ENCODE measurements at places on chromosomes 5 and 9.
A peak's percentile ranks its signal among the peaks of the same experiment; 100 is the strongest.

- no peak for DNase-seq
These were observed 1.4 kb upstream of the ENC1 start for GRCh38 chr5:74641735-74642542.

DNA sequence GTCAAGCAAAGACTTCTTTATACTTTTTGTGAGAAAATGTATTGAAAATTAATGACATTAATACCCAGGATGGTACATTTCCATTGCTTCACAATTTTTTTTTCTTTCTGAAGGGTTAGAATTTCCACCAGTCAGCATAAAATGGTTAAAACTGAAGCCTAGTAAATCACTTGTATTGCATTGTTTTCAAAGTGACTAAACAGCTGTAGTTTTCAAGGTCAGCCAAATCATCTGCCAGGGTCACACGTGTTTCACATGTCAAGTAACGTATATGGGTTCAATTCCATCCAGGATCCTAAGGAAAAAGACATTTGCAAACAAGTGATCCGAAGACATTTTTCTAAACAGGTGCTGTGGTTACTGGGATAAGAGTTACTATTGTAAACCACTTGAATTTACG, 574.2 kb downstream of the RAB3C start:
- DNase-seq = no peak

- no peak for DNase-seq
These were observed 71.4 kb downstream of the GABBR2 start for GRCh38 chr9:98637381-98637780.

DNA sequence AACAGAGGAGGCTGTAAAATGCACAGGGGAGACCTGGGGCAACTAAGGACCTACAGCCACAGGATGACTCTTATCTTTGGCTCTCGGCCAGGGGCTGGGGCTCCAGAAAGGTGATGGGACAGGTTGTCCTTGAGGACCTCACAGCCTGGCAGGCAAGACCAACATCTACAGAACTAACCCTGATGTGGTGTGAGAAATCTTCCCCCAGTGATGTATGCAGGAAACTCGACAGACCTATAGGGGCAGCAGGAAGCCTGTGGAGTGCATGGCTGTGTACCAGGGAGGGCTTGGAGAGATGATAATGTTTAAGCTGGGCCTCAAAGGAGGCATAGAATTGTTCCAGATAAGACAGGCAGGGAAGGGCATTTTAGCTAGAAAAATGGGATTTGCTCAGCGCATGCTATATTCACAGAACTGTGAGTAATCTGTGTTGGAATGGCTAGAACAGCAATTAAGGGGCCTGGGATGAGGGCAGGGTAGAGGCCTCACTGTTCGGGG, 68.5 kb upstream of the SLC25A51 start:
- DNase-seq = no peak

DNA sequence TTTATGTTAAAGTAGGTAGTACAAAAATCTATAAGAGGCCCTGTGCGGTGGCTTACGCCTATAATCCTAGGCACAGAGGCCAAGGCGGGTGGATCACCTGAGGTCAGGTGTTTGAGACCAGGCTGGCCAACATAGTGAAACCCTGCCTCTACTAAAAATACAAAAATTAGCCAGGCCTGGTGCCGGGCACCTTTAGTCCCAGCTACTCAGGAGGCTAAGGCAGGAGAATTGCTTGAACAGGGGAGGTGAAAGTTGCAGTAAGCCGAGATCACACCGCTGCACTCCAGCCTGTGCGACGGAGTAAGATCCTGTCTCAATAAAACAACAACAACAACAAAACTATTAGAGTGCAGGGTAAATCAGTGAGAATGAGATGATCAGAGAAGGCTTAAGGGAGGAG, 634.5 kb downstream of the NR2F1-AS1 start:
- no peak for DNase-seq

- DNase-seq = no peak
These were observed 234.2 kb upstream of the PANK3 start for GRCh38 chr5:168813184-168813968.

- no peak for DNase-seq
These were observed 30.6 kb downstream of the ANKRD55 start for GRCh38 chr5:56202483-56202882.

GRCh38 chr5:178564811-178565550, 25.2 kb downstream of the COL23A1 start:
- no peak for DNase-seq

GRCh38 chr5:54159893-54160195, 150.5 kb downstream of the ARL15 start:
- no peak for DNase-seq

DNA sequence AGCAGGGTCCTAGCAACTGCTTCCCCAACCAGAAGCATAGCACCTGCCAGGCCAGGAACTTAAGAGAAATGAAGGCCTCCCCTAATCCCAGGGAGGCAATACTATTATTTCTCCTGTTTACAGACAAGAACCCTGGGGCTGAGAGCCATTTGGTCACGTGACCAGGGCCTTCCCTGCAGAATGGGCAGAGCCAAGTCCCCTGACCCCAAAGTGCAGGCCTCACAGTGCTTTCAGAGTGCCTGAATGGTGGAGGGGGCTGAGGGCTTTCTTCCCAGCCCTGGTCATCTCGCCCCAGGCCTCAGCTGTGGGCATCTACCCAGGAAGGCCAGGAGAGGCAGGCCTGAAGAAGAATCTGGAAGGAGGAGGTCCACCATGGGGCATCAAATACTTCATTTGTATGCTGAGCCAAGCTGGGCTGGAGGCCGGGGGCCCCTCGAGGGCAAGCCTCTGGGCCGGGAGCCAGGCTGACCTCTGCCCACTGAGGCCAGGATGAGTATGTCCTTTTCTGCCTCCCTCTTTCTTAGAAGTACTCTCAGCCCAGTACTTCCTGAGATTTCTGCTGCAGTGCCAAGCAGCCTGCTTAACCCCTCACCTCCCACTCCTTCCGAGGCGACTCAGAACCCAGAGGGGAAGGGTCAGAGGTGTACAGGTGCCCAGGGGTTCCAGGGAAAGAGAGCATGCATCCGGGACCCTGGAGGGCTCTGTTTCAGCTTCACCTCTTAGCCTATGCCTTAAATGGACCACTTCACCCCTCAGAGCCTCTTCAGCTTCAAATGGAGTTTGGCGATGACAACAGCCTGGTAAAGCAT, 18.9 kb upstream of the DUSP1 start:
- DNase-seq = no peak

DNA sequence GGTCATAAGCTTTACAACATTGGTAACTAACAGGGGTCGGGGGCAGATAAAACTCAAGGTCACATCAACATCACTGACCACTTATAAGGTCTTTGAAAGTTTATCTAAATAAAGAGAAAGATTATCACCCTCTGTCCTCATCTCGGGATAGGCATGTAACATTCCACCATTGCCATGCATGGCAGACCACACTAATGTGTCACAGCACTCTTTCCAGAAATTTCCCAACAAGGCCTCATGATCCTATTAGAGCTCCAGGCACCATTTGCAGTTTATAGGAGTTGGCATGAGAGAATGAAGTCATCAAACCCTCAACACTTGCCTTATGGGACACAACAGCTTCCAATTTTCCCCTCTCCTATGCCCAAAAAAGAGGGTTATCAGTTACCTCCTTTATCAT, 31.9 kb upstream of the ZNF622 start:
- DNase-seq = no peak

DNA sequence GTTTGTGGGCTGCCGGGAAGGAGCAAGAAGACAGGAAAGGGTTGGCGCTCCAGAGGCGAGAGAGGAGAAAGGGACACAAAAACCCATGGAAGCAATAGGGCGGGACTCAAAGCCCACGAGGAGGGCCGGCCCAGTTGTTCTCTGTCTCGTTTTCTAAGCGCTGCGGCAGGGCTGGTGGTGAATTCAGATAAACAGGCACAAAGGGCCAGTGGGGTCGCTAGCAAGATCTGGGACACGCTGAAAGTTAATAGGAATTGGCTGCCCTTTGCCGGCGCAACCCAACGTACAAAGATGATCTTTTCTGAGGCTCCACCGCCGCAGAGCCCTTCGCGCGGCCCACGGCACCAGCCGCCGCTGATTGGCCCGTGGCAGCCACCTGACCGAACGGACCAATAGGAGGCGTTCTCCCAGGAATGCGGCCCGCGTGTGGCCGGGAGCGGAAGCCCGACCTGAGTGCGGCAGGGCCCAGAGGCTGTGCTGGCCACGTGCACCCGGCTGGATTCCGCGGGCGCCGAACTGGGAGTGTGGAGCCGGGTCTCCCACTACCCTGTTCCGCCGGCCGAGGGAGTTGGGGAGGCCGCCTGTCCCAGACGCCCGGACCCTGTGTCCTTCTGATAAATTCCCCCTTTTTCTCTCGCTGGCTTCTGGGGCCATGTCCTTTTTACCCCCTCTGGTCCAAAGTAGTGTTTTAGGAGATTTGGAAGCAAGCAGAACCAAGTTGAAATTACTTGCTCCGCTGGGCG, 16.8 kb upstream of the NSD1 start:
- DNase-seq = peak; percentile 77

- no peak for DNase-seq
These were observed 26.9 kb upstream of the ADAM19 start for GRCh38 chr5:157602505-157602904.

DNA sequence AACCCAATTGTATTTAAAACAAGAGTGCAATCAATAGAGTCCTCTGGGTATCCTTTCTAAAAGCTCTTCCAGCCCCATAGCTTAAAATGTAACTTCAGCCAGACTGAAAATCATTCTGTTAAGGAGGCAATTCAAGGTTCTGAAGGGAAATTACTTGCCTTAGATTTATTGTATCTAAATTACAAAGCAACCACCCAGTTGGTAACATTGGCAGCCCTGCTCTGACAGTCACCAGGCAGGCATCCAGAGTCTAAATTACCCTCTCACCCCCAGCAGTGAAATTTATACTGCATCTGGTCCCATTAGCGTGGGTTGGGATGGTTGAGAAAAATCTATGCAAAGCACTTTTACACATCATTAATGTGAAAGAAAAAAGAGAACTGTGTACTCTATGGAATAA, 514.7 kb downstream of the MTRR start:
- no peak for DNase-seq

DNA sequence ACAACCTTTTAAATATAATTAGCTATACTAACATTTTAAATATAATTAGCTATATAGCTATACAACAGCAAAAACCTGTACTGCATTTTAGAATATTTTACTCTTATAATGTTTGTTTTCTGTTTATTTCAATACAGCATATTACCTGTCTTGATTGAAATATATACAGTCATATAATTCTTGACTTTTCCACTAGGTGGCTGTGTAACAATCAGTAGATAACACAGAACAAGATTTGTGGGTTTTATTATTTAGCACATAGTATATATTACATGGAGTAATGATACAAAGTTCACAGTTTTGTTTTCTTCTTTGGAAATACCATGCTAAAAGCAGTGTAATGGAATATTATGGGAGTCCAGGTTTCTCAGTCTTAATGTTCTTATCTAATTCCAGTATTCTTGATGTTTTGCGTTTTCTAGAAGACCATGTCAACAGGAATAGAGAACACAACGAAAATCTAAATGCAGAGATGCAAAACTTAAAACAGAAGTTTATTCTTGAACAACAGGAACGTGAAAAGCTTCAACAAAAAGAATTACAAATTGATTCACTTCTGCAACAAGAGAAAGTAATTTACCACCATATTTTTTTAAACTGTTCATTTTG, 13.3 kb downstream of the HMMR start:
- DNase-seq = no peak

- no peak for DNase-seq
These were observed 18.7 kb upstream of the ADAM19 start for GRCh38 chr5:157594257-157594656.

DNA sequence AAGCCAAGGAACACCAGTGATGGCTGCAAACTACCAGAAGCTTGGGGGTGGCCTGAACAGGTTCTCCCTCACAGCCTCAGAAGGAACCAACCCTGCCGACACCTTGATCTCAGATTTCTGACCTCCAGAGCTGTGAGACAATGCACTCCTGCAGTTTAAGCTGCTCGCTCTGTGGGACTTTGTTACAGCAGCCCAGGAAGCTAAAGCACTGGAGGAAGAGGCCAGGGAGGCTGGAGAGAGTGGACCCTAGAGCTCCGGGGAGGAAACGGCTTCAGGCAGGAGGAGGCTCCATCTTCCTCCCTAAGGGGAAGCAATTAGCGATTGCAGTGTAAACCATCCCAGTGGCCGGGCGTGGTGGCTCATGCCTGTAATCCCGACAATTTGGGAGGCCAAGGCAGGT, 25.1 kb downstream of the BARX1 start:
- DNase-seq = no peak

- no peak for DNase-seq
These were observed 45.9 kb downstream of the AMBP start for GRCh38 chr9:114031948-114032840.
